ENCODE measurements at places on chromosomes 11 and 22. TPM values are rescaled to one million over a fixed set of nuclear protein-coding genes. Genes with fewer than 3 reads are reported as not detected.
A peak's percentile ranks its signal among the peaks of the same experiment; 100 is the strongest.

The RRAS2 gene
- total RNA-seq = 35.4 TPM

DNA sequence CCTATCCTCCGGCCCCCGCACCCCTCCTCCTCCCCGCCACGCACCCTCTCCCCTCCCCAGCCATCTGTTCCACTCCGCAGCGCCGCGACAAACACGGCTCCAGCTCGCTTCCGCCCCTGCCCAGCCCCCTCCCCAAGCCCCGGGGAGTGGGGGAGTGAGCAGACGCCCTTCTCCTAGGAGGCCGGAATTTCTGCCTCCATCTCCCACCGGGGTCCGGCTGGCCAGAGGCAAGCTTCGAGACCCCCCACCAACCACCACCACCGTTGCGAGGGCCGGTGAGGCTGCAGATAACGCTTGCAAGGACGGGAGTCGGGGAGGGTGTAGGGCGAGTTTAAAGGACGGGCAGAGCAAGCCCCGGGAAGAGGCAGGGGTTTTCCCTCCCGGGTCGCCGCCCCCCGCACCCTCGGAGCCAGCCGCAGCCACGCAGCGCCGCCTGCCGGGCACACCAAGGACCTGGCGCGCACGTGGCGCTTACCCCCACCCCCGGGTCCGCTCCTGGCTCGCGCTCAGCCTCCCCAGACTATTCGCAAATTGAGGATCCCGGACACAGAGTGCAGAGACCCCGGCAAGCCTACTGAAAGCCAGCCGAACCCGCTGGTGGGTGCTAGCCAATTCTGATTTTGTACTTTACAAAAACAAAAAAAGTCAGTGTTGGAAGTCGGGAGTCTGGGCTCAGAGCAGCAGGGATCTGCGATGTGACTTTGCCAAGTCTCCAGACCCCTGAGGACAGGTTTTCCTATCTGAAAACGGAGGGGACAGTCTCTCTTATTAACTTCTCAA is 22.6 kb downstream of the RTN4RL2 start:
- ATAC-seq = peak; percentile 68

The DERL3 gene
- 9.3 TPM for total RNA-seq

- peak; percentile 70 for ATAC-seq
Observed at GRCh38 chr11:107562647-107563208, 2.8 kb downstream of the ALKBH8 start.

The ARHGEF17 gene
- 0.06 TPM for total RNA-seq

The INS gene
- not detected for total RNA-seq

DNA sequence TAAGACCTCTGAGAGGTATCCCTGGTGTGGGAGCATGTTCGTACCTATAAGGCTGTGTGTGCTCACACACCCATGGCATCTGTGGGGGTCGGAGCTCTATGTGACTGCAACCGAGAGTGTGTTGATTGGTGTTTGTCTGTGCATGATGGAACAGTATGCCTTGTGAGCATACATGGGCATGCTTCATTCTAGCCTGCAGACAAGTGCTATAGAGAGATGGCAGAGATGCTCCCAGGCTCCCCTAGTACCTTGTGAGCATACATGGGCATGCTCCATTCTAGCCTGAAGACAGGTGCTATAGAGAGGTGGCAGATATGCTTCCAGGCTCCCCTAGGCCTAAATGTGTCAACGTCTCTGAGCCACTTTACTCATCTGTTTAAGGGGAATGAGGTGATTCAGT is 447.5 kb downstream of the INSC start:
- no peak for ATAC-seq

DNA sequence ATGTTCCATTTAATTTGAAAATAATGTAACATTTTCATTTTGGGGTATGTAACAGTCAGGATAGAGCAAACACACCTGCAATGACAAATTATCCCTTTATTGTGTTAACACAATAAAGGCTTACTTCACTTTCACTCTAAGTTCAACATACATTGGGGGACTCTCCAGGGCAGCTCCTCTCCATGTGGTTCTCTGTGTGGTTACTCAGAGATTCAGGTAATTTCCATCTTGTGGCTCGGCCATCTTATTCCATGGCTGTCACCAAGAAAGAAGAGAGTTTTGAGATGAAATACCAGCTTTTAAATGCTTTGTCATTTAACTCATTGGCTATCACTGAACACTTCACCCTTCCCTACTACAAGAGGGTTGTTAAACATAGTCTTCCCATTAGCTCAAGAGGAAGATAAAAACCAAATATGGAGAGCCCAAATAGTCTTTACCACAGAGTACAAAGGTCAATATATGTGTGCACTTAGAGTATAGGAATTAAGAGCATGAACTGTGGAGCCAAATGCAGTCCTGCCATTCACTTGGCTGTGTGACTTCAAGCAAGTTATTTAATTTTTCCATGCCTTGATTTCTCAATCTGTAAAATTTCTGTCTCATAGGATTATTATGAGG is 10.6 kb upstream of the TPH1 start:
- no peak for ATAC-seq

DNA sequence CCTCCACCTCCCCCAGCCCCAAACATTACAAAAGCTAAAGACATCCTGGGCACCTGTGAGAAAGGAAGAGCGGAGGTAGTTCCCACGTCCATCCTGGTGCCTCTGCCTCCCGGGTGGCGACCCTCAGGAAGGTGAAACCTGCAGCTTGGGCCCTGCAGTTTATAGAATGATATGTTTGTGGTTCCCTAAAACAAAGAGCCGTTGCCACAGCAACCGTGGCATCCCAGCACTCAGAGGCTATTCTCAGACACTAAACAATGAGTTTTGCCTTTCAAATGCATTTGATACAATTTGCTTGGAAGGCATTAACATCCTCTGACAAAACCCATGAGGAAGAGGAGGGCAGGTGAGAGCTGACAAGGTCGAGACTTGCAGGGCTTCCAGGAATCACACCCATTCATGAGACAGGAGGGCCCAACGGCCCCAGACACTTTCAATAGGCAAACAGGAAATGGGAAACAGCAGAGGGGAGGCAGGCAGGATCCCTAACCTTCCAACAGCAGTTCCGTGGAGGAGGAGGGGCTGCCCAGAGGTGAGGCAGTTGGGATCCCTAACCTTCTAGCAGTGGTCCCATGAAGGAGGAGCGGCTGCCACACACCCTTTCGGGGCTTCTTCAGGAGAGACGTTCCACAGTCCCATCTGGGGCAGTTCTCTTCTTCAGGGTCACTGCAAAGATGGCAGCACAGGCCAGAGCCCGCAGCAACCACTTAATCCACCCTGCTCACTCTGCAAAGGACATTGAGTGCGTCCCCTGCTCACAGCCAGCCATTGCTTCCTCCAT is 379.2 kb downstream of the SHANK2 start:
- ATAC-seq = no peak

DNA sequence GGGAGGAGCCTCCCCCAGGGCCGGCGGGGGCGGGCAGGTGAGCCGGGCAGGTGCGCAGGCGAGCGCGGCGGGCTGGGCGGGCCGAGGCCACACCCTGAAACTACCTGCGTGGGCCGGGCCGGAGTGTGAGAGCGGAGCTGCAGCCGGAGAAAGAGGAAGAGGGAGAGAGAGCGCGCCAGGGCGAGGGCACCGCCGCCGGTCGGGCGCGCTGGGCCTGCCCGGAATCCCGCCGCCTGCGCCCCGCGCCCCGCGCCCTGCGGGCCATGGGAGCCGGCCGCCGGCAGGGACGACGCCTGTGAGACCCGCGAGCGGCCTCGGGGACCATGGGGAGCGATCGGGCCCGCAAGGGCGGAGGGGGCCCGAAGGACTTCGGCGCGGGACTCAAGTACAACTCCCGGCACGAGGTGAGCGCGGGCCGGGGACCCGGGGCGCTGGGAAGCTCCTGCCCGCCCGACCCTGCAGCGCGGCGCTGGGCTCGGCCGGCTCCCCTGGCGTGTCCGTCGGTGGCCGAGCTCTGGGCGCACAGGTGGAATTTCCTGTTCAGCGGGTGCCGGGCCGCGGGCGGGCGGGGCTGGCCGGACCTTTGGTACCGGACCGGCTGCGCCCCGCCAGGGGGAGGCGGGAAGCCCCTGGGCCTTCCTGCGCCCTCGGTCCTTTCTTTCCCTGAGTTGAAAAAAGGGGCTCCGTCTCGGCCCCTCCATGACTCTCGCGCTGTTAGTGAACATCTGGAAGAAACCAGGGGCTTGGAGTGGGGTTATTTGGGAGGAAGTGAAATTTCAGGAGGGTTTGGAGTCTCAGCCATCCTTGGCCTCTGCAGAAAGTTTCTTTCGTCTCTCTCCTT is at the start of gene ST14:
TSS of gene ST14 (plus strand) at position 126 of the 841 bp plus-strand sequence. CDS start at position 324, 198 bp downstream.
- ATAC-seq = peak; percentile 22

DNA sequence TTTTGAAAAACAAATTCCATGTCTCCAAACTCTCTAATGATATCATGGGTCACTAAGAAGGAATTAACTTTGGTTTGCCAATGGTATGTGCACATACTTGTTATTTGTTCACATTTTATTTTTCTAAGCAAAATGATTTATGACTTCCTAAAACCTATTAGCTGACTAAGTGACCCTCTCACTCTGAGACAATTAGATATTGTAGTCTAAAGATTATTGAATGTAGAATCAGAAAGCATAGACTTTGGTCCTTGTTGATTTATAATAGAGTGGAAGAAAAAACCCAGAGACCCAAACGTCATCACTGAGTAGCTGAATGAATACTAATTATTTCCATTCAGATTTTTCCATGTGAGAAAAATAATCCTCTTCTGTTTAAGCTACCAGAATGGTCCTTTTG is 243.5 kb upstream of the ANO3 start:
- no peak for ATAC-seq

The P2RY2 gene
- not detected for total RNA-seq

DNA sequence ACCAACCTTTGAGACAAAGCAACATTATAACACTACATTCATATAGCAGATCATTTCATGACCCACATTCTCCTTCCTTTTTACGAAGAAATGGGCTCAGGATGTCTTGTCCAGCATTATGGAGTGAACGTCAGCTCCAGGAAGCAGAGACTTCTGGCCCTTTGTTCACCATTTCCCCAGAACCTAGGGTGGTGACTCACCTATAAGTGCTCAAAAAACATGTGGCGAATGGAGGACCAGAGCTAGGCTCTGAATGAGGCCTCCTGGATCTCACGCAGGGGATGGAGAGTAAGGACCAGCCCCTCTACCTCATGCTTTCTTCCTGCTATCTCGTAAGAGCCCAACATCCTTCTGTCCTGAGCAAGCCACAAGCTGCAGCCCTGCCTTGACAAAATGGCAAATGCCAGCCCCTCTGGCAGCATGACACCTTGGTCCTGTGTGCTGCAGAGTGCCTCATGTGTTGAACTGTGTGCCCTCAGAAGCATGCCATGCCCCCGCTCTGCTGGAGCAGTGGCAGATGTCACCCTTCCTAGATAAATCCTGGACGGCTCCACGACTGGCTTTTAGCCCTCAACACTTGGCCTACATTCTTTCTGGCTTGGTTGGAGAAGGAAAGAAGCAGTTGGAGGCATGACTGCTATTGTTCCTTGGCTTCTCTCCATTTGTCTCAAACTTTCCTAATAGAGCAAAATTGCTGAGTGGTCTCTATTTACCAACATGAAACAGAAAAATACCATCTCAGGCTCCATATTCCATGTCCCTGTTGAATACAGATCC is 6.5 kb upstream of the ST3GAL4 start:
- peak; percentile 51 for ATAC-seq

DNA sequence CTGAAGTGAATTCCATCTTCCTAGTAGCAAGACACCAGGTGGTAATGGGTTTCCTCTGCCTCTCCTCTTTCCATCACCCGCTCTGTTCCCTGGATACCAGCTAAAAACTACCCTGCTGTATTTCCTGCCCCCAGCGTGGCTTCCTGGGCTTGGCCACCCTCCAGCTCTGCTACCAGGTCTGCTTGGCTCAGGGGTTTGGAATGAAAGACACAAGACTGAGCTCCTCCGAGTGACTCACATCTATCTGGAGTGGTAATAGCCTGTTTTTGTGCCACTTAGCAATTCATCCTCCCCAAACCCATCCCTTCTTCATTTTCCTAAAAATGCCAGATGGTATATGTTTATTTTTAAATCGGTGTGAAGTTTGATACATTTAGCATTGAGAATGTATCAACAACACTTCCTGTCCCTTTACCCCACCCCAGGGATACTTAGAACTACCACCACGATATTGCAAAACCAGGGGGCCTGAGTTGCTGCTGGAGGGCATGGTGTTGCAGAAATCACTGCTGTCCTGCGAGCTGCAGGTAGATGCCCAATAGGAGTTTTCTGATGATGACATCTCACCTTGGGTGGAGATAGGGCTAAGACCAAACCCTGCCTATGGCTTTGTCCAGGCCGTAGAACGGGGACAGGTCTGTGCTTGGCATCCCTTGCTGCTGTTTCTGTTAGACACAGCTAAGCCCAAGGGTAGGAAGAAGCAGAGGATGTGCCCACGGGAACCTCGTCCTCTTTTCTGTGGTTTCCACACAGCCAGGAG is 7.5 kb upstream of the MICAL3 start:
- no peak for ATAC-seq

DNA sequence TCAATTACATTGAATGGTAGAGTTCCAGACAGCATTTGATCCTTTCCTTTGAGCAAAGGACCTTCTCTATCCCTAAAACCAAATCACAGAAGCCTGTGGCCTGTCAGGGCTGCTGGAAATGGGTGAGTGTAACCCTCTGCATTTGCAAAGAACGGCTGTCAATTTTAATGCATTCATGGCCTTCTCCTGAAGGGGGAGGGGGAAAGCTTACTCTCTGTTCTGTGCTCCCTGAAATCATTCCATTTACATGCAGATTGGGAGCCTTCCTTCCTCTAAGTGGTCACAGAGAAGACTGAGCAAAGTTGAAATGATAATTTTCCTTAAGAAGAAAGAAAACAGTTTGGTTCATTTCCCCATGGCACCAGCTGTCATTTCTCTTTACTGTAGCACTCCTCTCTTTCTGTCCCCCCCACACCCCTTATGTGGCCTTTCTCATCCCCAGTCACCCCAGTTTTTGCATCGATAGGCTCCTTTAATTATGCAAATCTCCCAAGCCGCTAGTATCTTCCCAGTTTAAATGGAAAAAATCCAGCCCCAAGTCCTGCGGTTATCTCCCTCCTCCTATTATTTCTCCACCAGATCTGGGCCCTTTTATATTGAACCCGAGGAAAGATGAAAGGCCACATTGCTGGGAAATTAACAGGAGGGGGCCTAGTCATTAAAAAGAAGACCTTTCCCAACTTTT is 109.4 kb upstream of the KIRREL3 start:
- no peak for ATAC-seq

The SLC35F2 gene
- 16.9 TPM for total RNA-seq

GRCh38 chr11:67043572-67044349 is 12.9 kb upstream of the RHOD start:
- no peak for ATAC-seq

GRCh38 chr22:29325356-29325755 is 9.9 kb upstream of the RASL10A start:
- no peak for ATAC-seq

- peak; percentile 95 for ATAC-seq
Observed at GRCh38 chr11:112057170-112057569, 16.6 kb downstream of the PIH1D2 start.

DNA sequence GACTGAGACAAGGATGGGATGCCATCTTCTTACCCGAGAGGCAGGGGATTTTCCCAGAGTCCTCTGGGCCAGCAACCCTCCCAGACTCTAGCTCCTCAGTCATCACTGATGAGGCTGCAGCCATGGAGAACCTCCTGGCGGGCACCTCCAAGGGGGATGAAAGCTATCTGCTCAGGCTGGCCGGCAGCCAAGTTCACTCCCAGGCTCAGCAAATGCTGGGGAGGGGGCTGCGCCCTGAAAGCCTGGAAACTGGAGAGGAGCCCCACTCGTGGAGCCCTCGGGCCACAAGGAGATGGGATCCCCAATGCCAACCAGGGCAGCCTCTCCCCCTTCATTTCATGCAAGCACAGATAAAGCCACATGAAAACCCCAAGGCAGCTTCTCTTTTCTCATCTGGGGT is 75.0 kb downstream of the CACNA1I start:
- no peak for ATAC-seq

All from activated T-helper 17 cell treated with anti-CD3 and anti-CD28 coated beads, Interleukin-2, amount 50 U/mL, for 72 hours (primary cell).